ENCODE measurements at places on chromosomes 5 and 9. TPM values are rescaled to one million over a fixed set of nuclear protein-coding genes. Genes with fewer than 3 reads are reported as not detected.

DNA sequence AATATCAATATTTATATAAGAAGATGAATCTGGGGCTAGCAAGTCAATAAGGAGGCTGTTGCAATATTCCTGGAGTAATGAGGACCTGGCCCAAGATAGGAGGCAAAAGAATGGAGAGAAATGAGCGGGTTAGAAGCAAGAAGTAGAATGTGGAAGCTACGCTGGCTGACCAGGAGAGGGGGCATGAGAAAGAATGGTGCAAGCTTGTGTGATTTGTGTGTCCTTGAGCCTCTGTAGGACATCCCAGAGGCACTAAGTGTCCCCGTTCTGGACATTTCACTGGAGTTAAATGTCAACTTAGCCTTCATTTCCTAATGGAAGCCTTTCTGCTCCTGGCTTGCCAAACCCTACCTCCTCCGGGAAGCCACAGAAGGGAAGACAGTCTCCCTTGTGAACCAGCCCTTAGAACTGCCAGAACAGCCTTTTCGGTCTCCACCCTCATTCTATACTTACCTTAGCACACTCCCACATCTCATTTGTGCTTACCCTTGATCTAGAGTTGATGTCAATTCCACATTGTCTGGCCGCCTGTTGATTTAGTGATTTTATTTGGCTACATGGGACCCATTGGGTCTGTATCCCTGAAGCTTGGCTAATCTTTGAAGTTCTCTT lies 6.7 kb upstream of the PDE6A start:
- no peak for DNase-seq

Gene ERP44
- polyA plus RNA-seq, result 16.4 TPM

- DNase-seq, result no peak
These were observed 39.3 kb downstream of the ST8SIA4 start for GRCh38 chr5:100863739-100864138.

Gene NR4A3
- polyA plus RNA-seq, result 0.01 TPM

- DNase-seq, result no peak
These were observed 3.5 kb downstream of the PIP5K1B start for GRCh38 chr9:68708513-68708912.

DNA sequence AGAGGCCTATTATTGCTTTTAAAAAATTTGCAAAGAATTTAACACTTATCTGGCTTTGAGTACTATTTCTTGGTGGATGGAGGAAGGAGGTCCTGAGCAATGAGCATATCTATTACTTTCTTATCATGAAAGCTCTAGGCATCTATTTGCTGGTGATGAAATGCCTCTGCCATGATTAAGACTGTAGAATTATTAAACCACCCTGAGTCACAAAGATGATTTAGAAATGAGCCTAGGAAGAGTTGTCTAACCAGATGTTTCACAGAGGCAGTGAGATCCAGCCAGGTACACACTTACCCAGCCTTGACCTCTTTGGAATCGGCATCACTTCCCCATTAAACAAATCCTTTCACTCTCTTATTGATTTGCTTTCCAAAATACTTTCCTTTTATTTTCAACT lies 304.4 kb upstream of the KIF2A start:
- DNase-seq, result peak; percentile 85

- no peak for DNase-seq
These were observed 14.7 kb downstream of the CD74 start for GRCh38 chr5:150397782-150398721.

Gene IFNA5
- not detected for polyA plus RNA-seq

- no peak for DNase-seq
These were observed 612.8 kb downstream of the CSNK1G3 start for GRCh38 chr5:124124711-124125229.

DNA sequence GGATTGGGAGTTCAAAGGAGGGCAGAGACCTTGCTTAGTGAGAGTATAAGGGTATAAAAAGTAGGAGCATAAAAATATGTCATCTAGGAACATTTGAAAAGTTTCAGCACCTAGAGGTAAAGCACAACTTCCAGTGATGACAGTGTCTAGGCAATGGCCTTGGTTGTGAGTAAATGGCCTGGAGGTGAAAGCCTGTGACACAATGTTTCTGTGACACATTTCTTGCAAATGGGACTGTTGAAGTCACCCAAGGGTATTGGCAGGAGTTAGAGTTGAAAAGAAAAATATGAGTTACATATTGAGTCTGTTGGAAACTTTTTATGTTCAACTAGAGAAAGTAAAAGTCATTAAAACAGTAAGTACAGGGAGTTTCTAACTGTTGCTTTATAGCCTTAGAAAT lies 14.8 kb downstream of the C5orf47 start:
- DNase-seq, result no peak

- peak; percentile 8 for DNase-seq
These were observed 229.4 kb downstream of the DMAC1 start for GRCh38 chr9:7570107-7570720.

- no peak for DNase-seq
These were observed 579.8 kb upstream of the ST8SIA4 start for GRCh38 chr5:101482931-101483330.

Gene TAF11L5
- not detected for polyA plus RNA-seq

GRCh38 chr5:56100439-56101176 lies 105.8 kb upstream of the IL6ST start:
- DNase-seq, result no peak

GRCh38 chr9:78011049-78011448 lies 20.6 kb downstream of the GNAQ start:
- no peak for DNase-seq

Gene PCDHA12
- polyA plus RNA-seq, result 0.07 TPM

DNA sequence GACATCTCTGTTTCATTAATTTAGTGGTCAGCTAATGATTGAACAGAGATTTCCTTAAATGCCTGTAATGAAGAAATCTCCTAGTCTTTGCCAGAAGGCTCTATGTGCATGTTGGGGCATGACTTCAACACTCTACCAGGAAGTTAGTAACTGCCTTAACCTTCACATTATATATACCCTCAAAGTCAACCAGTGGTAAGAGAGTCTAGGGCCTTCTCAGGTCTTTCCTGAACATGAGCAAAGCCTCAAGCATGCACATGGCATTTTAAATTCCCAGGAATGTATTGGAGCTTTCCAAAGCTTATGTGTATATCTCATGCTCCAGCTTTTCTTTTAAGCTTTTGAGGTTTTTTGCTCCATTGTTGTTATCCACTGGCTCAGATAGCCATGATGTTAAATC lies 388.3 kb downstream of the ARRDC3 start:
- peak; percentile 83 for DNase-seq

DNA sequence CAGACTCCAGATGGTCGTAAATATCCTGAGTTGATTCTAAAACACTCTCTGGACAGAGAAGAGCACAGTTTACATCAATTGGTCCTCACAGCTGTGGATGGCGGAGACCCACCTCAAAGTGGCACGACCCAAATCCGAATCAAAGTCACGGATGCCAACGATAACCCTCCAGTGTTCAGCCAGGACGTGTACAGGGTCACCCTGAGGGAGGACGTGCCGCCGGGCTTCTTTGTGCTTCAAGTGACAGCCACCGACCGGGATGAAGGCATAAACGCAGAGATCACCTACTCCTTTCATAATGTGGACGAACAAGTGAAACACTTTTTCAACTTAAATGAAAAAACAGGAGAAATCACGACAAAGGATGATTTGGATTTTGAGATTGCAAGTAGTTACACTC lies 891 bp downstream of the PCDHGB2 start:
- no peak for DNase-seq

Gene CXCL14
- 0.57 TPM for polyA plus RNA-seq

Gene FAM221B
- not detected for polyA plus RNA-seq

Gene ARAP3
- 3.7 TPM for polyA plus RNA-seq

Gene SVEP1
- not detected for polyA plus RNA-seq

DNA sequence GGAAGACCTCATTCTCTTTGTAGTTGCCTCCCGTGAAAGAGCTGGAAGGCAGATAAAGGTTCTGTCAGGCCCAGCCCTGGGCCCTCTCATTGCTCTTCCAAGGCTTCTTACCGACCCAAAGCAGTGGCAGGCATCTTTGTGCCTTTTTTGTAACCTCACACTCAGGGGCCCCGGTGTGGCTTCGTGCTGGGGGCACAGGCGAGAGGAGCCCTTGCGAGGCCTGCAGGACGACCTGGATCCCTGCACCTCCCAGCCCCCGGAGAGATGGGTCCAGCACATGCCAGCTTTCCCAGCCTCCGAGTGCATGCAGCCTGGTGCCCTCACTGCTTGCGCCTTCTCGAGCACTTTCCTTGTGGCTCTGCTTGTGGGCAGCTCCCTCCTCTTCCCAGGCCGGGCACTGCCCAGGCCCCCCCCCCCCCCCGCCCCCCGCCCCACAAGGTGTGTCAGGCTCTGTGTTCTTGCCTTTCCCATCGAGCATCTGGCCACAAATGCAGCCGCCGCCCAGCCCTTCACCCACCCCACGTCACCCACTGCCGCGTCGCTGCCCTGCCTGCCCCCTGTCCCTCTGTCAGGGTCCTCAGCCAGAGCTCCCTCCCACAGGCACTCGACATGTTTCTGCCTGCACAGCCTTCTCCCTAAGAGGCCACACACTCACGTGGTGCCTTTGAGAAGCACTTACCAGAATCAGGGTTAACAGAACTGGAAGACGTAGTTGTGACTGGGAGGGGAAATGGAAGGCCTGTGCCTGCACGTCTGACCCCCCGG lies 63.7 kb upstream of the CACNA1B start:
- peak; percentile 84 for DNase-seq

DNA sequence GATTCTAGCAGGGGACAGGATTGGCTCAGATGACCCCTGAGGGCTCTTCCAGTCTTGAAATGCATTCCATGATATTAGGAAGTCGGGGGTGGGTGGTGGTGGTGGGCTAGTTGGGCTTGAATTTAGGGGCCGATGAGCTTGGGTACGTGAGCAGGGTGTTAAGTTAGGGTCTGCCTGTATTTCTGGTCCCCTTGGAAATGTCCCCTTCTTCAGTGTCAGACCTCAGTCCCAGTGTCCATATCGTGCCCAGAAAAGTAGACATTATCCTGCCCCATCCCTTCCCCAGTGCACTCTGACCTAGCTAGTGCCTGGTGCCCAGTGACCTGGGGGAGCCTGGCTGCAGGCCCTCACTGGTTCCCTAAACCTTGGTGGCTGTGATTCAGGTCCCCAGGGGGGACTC lies 2.9 kb upstream of the MYOZ3 start:
- DNase-seq, result no peak

Gene DELE1
- polyA plus RNA-seq, result 26.3 TPM

- DNase-seq, result peak; percentile 53
These were observed 879 bp upstream of the UBQLN1 start for GRCh38 chr9:83708515-83709158.

- DNase-seq, result peak; percentile 94
These were observed 47.5 kb downstream of the CDK5RAP2 start for GRCh38 chr9:120532475-120532874.

- no peak for DNase-seq
These were observed 57.9 kb downstream of the DOCK8 start for GRCh38 chr9:272251-273213.

- no peak for DNase-seq
These were observed 49.4 kb downstream of the AP3B1 start for GRCh38 chr5:78245136-78245535.

Gene PCDHB5
- polyA plus RNA-seq, result 0.03 TPM

DNA sequence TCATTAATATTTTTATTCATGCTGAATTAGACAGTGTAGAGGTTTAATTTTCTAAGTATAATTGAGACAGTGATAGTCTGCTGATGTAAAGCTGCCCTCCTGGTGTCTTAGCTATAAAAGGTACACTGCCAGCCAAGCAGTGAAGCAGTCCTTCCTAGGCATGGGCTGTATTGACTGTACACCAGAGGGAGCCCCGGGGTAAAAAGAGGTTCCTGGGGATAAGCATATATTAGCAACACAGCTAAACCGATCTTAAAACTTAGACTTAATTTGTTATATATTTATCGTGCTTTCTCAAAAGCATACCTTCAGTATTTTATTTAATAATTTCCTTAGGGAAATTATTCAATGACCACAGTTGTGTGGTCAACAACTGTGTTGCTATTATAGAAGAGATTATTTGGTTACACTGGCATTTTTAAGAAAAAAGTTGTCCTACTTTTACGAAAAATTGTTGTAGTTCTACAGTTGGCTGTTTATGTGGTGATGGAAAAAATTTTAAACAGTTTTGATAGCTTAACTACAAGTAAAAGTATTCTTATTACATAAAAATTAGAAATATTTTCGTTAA lies 68.8 kb downstream of the ELL2 start:
- no peak for DNase-seq

Gene MAPK9
- 17.9 TPM for polyA plus RNA-seq

Gene SEMA4D
- 0.68 TPM for polyA plus RNA-seq

GRCh38 chr9:110356639-110357395 lies 19.2 kb upstream of the TXNDC8 start:
- no peak for DNase-seq

Gene DMRTA1
- polyA plus RNA-seq, result 0.38 TPM

- DNase-seq, result peak; percentile 91
These were observed 16.2 kb downstream of the SFXN1 start for GRCh38 chr5:175494264-175495183.

DNA sequence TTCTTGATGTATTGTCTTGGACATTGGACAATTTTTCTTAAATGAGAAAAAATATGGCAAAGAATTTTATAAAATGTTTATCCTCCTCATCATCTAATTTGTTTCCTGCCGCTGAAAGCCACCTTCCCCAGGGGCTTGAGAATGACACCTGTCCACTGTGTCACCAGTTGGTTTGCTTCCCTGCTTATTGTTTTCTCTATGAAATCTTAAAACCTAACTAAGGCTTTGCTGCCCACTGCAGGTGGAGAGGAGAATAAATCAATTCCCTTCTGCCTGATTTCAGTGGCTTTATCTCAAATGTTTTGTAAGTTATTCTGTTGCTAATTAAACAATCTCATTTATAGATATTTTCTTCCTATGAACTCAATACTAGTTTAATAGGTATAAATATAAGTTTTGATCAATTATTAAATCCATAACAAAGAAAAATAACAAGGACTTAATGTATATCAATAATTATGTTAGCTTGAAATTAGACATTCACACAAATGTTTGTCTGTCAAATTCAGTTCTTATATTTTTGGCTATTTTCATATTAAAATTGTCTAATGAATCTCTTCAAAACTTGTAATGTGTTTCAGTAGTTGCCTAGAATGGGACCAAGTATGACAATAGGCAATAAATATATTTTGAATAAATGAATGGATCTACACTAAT lies 822.5 kb downstream of the PTPRD start:
- no peak for DNase-seq

Measured in foreskin keratinocyte (primary cell).